ENCODE measurements at places on chromosomes 3 and 15.

DNA sequence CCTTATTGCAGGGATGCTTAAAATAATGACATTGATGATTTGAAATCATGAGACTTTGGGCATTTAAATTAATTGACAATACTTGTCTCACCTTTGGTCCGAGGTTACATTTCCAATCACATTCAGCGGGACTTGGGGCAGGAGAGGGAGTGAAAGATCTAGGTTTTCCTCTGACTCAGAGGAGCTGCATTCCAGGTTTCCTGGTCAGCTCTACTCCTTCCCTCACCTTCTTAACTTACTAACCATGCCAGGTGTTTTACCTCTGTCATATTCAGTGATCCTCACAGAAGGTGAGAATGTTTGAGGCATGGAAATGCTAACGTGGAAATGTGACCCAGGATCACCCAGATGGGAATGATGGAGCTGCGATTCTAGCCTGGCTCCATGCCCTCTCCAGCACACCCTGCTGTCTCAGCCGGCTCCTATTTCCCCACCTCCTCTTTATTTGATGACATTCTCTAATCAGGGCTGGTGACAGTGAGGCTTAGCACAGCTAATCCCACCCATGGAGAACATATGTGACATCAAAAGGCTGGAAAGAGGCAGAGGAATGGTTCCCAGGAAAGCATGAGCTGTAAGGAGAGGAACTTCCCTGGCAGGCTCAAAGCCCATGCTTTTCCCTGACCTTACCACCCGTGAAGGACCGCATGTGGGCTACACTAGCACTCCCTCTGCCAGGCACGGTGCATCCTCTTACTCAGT is 38.7 kb downstream of the THSD4 start:
- DNase-seq = no peak

GRCh38 chr15:93866948-93867347 is 364.4 kb upstream of the MCTP2 start:
- no peak for DNase-seq

DNA sequence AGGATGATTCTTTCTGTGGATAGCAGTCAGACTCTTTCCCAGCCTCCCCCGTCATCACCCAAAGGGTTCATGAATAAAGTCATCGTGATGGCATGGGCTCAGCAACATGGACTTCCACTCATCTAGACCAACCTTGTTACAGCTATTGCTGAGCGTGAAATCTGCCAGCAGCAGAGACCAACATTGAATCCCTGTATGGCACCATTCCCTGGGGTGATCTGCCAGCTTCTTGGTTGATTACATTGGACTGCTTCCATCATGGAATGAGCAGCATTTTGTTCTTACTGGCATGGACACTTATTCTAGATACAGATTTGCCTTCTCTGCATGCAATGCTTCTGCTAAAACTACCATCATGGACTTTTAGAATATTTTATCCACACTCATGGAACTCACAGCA is 195.6 kb upstream of the AZI2 start:
- DNase-seq = no peak

GRCh38 chr15:74402337-74402841 is 31.4 kb downstream of the SEMA7A start:
- no peak for DNase-seq

- DNase-seq = no peak
These were observed 54.8 kb downstream of the MESD start for GRCh38 chr15:80934761-80935221.

GRCh38 chr3:162161595-162161994 is 665.0 kb downstream of the OTOL1 start:
- no peak for DNase-seq

- DNase-seq = no peak
These were observed 201.3 kb downstream of the XXYLT1 start for GRCh38 chr3:195069501-195070251.

- peak; percentile 50 for DNase-seq
These were observed 791 bp downstream of the GYG1 start for GRCh38 chr3:148992027-148992634.

- no peak for DNase-seq
These were observed 401.0 kb upstream of the TBL1XR1 start for GRCh38 chr3:177598097-177598833.

DNA sequence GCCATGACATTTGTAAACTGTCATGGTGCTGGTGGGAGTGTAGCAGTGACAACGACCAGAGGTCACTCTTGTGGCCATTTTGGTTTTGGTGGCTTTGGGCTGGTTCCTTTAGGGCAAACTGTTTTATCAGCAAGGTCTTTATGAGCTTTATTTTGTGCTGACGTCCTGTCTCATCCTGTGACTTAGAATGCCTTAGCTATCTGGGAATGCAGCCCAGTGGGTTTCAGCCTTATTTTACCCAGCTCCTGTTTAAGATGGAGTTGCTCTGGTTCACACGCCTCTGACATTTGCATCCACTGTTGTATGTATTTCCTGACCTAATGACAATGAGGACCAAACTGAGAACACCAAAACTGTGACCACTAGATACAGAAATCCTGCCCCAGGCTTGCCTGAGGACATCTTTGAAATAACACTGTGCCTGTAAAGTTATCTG is 37.6 kb downstream of the RAB8B start:
- no peak for DNase-seq

DNA sequence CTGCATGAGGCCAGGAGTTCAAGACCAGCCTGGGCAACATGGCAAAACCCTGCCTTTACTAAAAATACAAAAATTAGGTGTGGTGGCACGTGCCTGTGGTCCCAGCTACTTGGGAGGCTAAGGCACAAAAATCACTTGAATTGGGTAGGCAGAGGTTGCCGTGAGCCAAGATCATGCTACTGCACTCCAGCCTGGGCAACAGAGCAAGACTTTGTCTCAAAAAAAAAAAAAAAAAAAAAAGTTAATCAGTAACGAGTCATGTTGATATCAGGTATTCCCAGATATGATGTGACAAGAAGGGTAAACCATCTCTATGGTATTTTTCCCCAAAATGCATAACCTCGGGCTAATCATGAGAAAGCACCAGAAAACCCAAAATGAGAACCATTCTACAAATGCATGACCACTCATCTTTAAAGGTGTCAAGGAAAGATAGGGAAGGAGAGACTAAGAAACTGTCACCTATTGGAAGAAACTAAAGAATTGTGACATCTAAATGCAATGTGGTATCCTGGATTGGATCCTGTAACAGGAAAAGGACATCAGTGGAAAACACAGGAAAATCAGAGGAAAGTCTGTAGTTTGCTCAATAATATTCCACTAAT is 66.5 kb upstream of the MAP4 start:
- no peak for DNase-seq

GRCh38 chr3:4739289-4740236 is 239.7 kb upstream of the BHLHE40 start:
- no peak for DNase-seq

GRCh38 chr3:58998476-58999117 is 51.2 kb downstream of the CFAP20DC start:
- no peak for DNase-seq

DNA sequence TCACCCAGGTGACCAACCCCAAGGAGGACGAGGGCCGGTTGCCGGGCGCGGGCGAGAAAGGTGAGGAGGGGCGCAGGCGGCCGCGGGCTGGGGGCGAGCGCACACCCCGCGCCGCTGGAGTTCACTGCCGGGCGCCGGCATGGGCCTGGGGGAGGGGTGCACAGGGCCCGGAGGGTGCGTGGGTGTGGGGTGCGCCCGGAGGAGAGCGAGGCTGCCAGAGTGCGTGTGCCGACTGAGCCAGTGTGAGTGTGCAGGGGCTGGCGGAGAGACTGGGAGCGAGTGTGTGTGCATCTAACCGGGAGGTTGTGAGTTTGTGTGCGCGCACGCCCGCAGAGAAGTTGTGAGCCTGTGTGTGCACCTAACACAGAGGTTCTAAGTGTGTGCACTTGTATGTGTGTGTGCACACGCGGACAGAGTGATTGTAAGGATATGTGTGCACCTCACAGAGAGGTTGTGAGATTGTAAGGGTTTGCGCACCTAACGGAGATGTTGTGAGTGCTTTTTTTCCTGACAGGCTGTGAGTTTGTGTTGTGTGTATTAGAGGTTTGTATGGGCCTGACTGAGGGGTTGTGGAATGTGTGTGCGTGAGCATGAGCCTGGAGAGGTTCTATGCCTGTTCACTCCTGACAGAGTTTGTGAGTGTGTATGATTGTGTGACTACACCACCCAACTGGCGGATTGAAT is 681 bp downstream of the CTDSPL start:
- peak; percentile 28 for DNase-seq

DNA sequence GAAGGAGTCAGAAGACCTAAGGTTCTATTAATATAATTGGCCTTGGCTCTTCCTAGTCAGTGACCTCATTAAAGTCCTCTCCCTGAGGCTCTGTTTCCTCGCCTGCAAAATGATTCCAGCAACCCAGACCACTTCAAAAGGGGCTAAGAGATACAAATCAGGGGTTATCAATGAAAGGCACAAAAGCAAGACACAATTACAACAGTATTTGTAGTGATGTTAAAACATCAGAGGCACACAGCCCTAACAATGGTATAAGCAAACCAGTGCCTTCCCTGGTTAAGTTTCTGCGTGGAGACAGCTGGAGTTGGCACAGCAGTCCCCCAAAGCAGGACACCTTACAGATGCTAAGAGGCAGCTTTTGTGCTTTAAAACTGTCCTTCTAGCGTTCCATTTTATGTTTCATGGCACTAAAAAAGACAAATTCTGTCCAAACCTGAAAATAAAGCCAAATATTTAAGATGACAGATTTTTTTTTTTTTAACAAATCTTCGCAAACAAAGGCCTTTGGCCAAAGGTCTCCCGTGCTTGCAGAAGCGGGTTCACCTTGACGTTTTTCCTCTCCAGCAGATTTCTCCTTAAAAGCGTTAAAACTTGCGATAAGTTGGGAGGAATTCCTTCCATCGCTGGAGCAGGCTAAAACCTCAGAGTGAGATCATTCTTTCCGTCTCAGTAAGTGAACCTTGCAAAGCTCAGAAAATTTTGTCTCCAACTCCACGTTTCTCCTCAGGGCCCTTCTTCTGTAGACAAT is 999 bp downstream of the ZNF280D start:
- peak; percentile 41 for DNase-seq

DNA sequence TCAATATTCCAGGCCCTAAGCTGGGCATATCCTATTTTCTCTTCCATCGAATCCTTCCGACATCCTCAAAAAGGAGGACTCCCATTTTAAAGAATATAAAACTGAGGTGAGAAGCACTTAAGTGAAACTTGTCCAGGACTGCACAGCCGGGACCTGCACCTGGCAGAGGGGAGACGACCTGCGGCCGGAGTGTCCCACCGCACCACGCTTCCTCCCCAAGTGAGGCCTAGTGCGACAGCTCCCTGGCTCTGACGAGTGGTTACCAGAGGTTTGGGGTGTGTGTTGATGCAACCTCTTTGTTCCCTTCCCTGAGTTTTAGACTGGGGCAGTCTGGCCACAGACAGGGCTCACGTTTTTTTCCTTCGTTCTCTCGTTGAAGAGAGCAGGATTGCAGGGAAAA is 24.9 kb upstream of the ATP2B2 start:
- DNase-seq = no peak

DNA sequence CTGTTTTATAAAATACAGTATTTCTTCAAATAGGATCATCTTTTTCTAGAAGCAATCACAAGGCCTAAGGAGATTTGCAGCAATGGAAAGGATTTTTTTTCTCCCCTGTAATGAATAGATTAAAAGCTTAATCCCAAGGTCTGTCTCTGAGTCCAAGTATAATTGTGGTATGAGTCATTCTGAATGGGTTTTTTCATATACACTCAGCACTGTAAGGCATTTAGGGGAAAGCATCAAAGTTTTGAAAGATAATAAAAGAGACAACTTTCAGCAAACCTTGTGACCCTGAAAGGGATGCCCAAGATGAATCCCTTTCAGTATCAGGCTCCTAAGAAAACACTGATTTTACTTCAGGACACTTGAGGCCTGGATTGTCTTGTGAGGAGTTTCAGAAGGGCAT is 23.3 kb upstream of the LARS2 start:
- no peak for DNase-seq

- no peak for DNase-seq
These were observed 868.8 kb downstream of the NTRK3 start for GRCh38 chr15:87387766-87388165.

GRCh38 chr3:31086148-31086547 is 191.7 kb upstream of the GADL1 start:
- DNase-seq = no peak

GRCh38 chr3:31450345-31450744 is 82.4 kb upstream of the STT3B start:
- no peak for DNase-seq

- DNase-seq = peak; percentile 33
These were observed 42.9 kb downstream of the TBC1D2B start for GRCh38 chr15:78034495-78035191.

All from GM13977 (cell line).